ENCODE measurements at places on chromosomes 5 and 9. TPM values are rescaled to one million over a fixed set of nuclear protein-coding genes. Genes with fewer than 3 reads are reported as not detected.

DNA sequence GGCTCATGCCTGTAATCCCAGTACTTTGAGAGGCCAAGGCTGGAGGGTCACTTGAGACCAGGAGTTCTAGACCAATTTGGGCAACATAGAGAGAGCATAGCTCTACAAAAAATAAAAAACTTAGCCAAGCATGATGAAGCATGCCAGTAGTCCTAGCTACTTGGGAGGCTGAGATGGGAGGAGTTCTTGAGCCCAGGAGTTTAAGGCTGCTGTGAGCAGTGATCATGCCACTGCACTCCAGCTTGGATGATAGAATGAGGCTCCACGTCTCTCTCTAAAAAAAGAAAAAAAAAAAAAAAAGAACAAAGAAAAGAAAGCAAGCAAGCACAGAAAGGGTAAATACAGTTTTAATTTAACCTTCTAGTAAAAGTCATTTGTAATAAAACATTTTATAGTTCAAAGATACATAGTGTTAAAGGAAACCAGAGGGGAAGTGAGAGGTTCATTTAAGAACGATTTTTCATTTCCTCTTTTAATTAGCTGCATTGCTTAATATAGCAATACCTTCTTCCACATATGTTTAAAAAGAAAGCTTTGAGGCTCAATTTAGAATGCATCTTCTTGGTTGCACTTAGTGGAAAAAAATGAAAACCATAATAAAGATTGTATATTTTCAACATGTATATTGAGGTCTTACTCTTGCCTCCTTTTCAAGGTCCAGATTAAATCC lies 14.9 kb downstream of the GAPT start:
- DNase-seq = no peak

DNA sequence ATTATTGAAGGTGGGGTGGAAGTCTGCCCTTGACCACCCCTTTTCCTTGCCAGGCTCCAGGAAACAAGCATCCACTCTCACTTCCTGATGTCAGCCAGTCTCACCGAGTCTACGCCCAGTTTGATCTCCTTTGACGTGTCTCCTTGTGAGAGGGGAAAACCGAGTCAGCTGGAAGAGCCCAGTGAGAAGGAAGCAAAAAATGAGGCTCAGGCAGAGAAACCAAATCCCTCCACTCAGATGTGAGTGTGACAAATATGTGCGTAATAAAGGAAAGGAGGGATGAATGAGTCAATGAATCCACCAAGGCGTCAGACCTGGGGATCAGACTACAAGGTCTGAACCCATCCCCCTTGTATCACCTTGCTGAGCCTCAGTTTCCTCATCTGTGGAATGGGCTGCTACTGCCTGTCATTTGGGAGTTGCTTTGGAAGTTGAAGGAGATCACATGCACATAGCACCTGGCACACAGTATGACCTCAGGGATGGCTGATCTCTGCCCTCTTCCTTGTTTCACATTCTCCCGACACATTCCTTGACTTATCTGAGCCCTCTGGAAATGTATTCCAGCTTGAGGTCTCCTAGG lies 61.3 kb upstream of the XPA start:
- DNase-seq = no peak

GRCh38 chr5:93145767-93146166 lies 435.3 kb downstream of the NR2F1-AS1 start:
- DNase-seq = no peak

NIPAL4 gene
- 0.12 TPM for total RNA-seq
